ENCODE measurements at places on chromosomes 16 and 17. TPM values are rescaled to one million over a fixed set of nuclear protein-coding genes. Genes with fewer than 3 reads are reported as not detected.

Gene ZG16
- not detected for polyA plus RNA-seq

Gene RGS11
- 4.4 TPM for polyA plus RNA-seq

Gene KRT38
- not detected for polyA plus RNA-seq

Gene IGSF6
- polyA plus RNA-seq: 0.18 TPM

Gene FOXO3B
- 1.8 TPM for polyA plus RNA-seq

Gene CRHR1
- polyA plus RNA-seq: not detected

Gene CISD3
- 49.9 TPM for polyA plus RNA-seq

Gene AFMID
- polyA plus RNA-seq: 24.1 TPM

Gene CFAP97D1
- polyA plus RNA-seq: not detected

Gene BIRC5
- 44.4 TPM for polyA plus RNA-seq

Gene SYT17
- not detected for polyA plus RNA-seq

Gene PRR29
- polyA plus RNA-seq: 0.47 TPM

Gene C1QTNF8
- polyA plus RNA-seq: not detected

Gene NPTX1
- 0.39 TPM for polyA plus RNA-seq

Gene CLEC19A
- not detected for polyA plus RNA-seq

Gene NAGS
- polyA plus RNA-seq: 2.3 TPM

Gene CSH2
- not detected for polyA plus RNA-seq

Gene NDUFAF8
- 136 TPM for polyA plus RNA-seq

Gene SCO1
- 40.5 TPM for polyA plus RNA-seq

Gene PSMD7
- polyA plus RNA-seq: 155 TPM

Gene KRTAP17-1
- polyA plus RNA-seq: not detected

Gene BTBD17
- not detected for polyA plus RNA-seq

Gene TBX2
- polyA plus RNA-seq: 1.7 TPM

Gene MAPT
- polyA plus RNA-seq: 0.39 TPM

Gene PITPNM3
- polyA plus RNA-seq: 6.5 TPM

Gene LASP1
- polyA plus RNA-seq: 198 TPM

Gene CTF1
- polyA plus RNA-seq: 2.0 TPM

Gene SALL1
- polyA plus RNA-seq: 1.8 TPM

Gene SERPINF2
- polyA plus RNA-seq: 0.08 TPM

Gene OR4D2
- polyA plus RNA-seq: not detected

Gene PRSS53
- 0.95 TPM for polyA plus RNA-seq

Gene CLTC
- polyA plus RNA-seq: 169 TPM

Gene CBX8
- 6.4 TPM for polyA plus RNA-seq

Gene CCDC144A
- 0.03 TPM for polyA plus RNA-seq

Gene THUMPD1
- 25.0 TPM for polyA plus RNA-seq

Gene ZDHHC1
- polyA plus RNA-seq: 9.6 TPM

Gene CHD9NB
- polyA plus RNA-seq: 0.20 TPM

Gene MYH10
- polyA plus RNA-seq: 69.5 TPM

Gene PERCC1
- polyA plus RNA-seq: not detected
